Sigmoid colon (tissue), 7 donors: ENCODE measurements at places on chromosomes 2 and 18. TPM values are rescaled to one million over a fixed set of nuclear protein-coding genes. Genes with fewer than 3 reads are reported as not detected.

DNA sequence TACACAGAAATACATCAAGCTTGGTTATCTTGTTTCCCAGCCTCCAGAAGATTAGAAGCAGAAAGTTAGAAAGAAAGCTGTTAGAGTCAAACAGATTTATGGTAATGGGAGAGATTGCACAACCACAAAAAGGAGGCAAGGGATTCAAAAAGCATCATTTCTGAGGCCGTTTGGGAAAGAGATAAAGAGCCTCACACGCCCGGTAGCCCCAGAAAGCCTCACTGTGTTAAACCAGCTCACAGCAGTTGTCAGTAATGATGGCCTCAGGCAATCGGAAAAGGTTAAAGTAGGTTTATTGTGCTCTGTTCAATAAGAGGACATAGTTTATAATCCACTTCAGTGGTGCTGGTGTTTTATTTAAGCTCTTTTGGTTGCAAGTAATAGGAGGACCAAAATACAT lies 111.3 kb downstream of the DCC start:
- DNase-seq: no peak

- peak; percentile 84 for DNase-seq
Observed at GRCh38 chr18:70421471-70422390, 132.9 kb downstream of the SOCS6 start.

GRCh38 chr2:72114693-72115051 lies 33.0 kb downstream of the CYP26B1 start:
- no peak for DNase-seq

KATNAL2 gene
- 9.6 TPM for total RNA-seq

YES1 gene
- total RNA-seq: 110 TPM
